Left colon (tissue), 2 donors: ENCODE measurements at places on chromosomes 2 and 18. TPM values are rescaled to one million over a fixed set of nuclear protein-coding genes. Genes with fewer than 3 reads are reported as not detected.

- no peak for DNase-seq
Observed at GRCh38 chr2:212176151-212176550, 362.5 kb downstream of the ERBB4 start.

DNA sequence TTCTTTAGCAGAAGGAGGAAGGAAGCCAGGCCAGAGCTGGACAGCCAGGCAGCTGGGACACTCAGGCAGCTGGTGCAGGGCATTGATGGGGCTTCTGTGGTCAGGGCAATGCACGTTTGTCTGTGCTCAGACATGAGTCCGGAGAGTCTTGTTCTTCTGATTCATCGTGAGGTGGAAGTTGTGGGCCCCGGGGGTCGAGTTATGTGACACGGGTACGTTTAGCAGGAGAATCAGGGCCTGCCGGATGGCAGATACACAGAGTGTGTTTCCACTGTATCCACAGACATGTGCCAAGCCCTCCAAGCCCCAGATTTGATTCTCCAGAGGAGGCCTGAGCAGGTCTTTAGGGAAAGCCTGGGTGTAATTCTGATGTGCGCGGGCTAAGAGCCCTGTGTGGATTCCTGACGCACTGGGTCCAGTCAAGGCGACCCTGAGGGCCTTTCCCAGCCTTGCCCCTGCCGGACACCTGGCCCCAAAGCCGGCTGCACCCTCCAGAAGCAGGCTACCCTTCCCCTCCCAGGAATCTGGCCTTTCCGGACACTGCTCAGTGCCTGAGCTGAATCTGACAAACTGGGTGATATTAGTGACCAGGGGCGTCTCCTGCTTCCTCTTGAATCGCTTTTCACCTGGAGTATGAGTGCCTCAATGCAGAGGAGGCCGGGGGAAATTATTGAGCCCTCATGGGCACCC lies 10.1 kb downstream of the ARHGEF4 start:
- DNase-seq: no peak

GRCh38 chr2:52054824-52055223 lies 1022.9 kb upstream of the NRXN1 start:
- DNase-seq: no peak

DNA sequence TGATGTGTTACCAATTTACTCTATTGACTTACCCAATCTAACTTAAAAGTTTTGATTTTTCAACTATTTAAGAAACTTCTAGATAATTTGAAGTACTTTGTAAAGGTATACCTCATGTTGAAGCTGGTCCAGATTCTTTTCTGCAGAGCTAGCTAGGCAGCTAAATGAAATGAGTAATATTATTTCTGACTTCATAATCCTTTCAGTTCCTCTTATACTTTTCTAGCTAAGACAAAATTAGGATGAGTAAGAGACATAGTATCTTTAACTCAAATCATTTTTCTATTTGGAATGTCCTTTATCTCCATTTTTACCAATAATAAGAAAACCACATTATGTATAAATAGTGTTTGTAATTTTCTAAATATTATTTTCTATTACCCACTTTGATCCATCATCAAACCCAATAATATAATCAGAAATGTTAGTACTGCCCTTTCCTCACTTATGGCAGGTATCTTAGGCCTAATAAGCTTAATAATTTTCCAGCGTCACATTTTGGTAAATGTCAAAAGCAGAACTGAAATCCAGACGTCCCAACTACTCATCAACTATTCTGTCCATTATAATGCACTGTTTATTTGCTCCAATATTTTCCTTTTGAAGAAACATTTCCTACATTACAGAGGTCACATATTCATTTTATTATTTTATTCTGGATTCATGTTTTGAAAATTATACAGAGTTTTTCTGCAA lies 456.6 kb downstream of the THSD7B start:
- DNase-seq: no peak

- no peak for DNase-seq
Observed at GRCh38 chr2:36528274-36528673, 69.7 kb downstream of the FEZ2 start.

- no peak for DNase-seq
Observed at GRCh38 chr2:148523315-148523714, 121.2 kb upstream of the EPC2 start.

- DNase-seq: no peak
Observed at GRCh38 chr2:48320742-48321141, 209.2 kb upstream of the STON1 start.

GRCh38 chr18:74244554-74244953 lies 47.2 kb downstream of the CYB5A start:
- no peak for DNase-seq

DNA sequence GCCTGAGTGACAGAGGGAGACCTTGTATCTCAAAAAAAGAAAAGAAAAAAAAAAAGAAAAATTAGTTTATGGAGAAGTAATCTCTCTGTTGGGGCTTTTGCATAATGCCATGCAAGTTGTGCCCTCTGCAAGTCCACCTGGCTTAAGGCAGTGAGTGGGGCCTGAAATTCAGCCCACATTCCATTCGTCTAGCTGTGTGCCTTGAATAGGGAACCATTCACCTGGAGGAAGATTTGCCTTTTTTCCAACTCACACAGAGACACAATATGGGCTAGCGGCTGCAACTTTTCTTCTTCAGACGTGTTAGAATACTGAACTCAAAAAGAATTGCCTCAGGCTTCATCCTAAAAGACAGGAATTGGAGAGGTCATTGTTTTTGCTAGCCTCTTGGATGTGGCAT lies 160.0 kb upstream of the STON1 start:
- no peak for DNase-seq

DNA sequence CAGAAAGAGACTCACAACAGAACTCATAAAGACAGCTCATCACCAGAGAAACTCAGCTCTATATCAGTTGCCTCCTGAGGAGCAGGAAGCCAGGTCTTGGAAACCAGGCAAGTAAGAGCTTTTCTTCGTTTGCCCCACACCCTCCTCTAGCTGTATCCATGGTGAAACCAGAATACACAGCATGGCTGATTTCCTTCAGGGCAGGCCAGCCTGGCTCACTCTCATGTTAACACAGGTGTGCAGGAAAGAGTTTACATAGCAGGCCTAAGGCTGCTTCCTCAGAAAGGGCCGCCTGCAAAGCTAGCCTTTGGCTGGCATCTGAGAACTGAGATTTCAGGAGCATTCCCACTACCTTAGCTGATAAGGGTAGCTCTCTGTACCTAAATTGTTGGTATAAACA lies 65.7 kb downstream of the KLHL14 start:
- DNase-seq: no peak

DNA sequence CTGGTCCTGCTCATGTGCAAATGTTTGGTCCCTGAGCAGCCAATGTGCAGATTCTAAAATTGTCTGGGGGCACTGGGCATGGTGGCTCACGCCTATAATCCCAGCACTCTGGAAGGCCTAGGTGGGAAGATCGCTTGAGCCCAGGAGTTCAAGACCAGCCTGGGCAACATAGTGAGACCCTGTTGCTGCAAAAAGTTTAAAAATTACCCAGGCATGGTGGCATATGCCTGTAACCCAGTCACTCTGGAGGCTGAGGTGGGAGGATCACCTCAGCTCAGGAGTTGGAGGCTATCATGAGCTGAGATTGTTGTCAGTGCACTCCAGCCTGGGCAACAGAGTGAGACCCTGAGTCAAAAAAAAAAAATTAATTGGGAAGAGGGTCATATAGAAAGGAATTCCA lies 5.1 kb downstream of the LIPG start:
- no peak for DNase-seq

DNA sequence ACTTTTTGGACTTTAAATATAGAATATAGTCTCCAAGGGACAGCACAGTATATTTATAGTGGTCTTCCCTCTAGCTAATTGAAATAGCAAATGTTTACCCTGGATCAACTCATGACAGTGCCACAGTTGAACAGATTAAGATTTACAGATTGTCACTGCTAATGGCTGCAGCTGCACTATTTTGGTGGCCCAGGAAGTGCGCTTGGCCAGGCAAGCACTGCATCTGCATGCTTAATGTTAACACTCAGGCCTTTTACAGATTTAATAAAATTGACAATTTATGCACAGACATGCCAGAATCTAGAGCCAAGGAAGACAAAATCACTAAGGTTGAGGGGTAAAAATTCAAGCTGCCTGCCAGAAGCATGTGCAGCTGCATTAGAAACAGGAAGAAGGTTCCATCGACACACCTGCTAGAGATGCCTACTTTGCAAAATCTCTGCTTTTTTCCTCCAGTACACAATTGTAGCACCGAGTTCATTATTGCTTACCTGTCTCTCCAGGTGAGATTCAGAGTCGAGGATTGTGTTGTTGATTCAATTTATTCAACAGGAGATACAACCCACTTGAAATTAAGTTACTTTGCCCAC lies 1042.3 kb upstream of the NRXN1 start:
- DNase-seq: no peak

GRCh38 chr2:239293775-239294430 lies 106.9 kb downstream of the HDAC4 start:
- peak; percentile 40 for DNase-seq

DNA sequence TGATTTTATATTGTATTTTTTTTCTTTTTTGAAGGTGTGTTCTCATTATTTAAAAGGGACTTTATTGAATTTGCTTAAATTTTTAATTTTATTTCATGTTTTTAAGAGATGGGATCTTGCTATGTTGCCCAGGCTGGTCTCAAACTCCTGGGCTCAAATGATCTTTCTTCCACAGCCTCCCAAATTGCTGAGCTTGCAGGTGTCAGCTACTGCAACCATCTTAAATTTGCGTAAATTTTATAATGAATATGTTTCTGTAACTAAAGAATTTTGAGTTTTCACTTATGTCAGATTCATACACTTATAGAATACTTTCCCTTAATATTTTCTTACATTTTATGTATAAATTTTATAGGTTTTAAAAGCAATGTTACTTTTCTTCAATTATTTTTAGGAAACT lies 157.8 kb downstream of the ZNF804A start:
- DNase-seq: no peak

GRCh38 chr18:395456-396250 lies 104.8 kb downstream of the COLEC12 start:
- DNase-seq: no peak

GRCh38 chr2:41042343-41042742 lies 590.5 kb upstream of the SLC8A1 start:
- no peak for DNase-seq

DNA sequence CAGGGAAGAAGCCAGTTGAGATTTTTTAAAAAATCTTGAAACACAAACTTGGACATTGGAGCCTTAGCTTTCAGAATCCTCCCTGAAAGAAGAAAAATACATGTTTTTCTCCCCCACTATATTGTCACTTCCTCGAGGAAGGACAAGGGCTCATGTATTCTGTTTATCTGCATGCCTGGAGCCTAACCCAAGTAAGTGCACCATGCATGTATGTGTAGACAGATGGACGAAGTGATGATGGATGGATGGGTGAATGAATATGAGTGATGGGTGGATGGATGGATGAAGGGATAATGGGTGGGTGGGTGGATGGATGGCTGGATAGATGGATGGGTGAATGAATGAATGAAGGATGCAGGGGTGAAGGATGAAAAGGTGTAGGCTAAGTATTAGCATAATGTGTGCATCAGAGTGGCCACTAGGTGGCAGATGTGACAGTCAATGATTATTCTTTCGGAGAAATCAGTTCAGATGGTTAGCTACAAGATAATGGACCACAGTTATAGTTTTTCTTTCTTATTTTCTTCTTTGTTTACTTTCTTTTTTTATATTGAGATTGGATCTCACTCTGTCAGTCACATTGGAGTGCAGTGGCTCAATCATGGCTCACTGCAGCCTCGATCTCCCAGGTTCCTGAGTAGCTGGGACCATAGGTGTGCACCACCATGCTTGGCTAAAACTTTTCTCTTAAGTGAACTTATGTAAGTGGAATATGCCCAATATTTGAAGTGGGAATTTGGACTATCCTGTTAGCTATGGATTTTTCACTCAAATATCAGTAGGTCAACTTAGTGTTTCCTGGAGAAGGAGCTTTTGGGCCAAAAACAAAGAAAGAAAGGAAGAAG lies 18.5 kb upstream of the CCDC93 start:
- DNase-seq: no peak

DNA sequence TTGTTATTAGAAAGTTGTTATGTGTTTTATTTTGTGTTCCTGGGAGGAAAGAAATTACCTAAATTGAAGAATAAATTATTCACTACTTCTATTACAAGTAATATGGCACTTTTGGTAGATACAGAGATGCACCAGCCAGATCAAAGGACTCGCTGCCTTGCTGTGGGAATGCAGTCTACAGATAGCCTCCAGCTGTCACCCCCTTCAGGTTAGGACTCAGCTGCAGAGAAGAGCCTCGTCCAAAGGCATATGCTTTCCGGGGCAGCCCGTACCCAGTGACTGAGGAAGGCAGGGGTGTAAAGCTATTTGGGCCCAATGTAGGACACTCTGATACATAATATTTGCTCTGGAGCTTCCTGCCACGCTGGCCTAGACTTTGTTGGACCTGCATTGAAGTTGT lies 90.2 kb downstream of the CCDC148 start:
- no peak for DNase-seq

DNA sequence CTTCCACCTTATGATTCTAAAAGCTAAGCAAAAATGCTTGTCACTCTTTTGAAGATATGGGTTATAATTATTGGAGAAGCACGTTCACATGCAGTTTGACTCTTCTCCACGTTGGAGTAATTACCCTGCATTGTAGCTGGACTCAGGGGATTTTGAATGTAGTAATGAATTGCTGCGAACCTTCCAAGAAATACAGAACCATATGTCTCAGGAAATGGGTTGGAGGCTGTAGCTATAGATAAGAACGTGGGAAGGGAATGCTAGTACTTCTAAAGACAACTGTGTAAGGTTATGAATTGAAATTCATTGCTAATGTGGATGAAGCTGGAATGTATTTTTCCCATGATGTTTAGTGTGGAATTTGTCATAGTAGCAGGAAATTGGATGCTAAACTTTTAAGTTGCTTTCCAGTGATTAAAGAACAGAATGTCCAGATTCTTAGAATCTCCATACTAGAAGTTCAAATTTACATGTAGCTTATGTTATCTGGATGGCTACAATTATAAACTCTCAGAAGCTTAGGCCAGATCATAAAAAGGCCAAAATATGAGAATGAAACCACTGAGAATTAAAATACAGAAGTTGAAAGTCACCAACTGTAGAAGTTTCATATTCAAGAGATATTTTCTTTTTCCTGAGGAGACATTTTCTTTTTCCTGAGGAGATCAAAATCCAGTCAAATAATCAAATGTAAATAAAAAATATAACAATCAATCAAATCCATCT lies 27.3 kb upstream of the SPOPL start:
- no peak for DNase-seq

DNA sequence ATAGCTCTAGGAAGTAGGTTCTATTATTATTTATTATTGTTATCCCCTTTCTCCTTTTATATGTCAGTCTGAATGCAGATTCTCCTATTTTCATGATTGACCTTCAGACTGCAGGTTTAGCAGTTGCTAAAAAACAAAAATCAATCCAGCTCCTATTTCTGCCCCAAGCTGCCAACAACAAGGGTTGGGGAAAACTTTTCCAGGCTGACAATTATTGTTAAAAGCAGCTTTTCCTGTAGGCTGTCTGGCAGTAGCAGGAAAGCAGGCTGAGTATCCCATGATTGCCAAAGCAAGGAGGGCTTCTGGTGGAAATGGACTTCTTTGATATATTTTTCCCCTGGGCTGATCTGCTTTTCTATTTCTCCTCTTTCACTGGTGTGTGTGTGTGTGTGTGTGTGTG lies 78.0 kb upstream of the CTLA4 start:
- no peak for DNase-seq

The REG3A gene
- 3.7 TPM for total RNA-seq

The ACMSD gene
- not detected for total RNA-seq

The FIGN gene
- 1.5 TPM for total RNA-seq

The SNTG2 gene
- total RNA-seq: 2.0 TPM

The LRRTM4 gene
- not detected for total RNA-seq

The SNORC gene
- 35.0 TPM for total RNA-seq

The ERBB4 gene
- total RNA-seq: 0.70 TPM

The GALNT13 gene
- total RNA-seq: 0.31 TPM

The KCNF1 gene
- 1.1 TPM for total RNA-seq

The KCNJ3 gene
- 0.70 TPM for total RNA-seq

The DSG3 gene
- total RNA-seq: 0.20 TPM

The SLC38A11 gene
- total RNA-seq: 3.7 TPM

The OSR1 gene
- 4.1 TPM for total RNA-seq
